ENCODE measurements at places on chromosomes 11 and 22.

DNA sequence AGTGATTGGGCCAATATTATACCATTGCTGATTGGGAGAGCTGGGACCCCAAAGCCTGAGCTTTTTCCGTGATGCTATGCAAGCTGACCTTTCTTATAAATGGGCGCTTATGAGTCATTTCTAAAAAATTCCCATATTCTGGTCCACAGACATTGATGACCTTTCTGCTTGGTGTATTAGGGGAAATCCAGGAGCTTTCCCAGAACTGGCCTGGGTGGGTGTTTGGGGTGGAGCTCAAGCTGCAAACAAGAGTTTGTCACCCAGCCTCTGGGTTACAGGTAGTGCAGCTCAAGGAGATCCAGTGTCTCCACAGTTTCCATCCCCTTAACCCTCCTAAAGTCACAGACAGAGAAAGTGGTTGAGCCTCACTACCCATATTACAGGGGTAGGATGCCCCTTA lies 67.7 kb downstream of the CCDC81 start:
- no peak for DNase-seq

- DNase-seq: no peak
These were observed 309.8 kb downstream of the CASP12 start for GRCh38 chr11:104588446-104588845.

DNA sequence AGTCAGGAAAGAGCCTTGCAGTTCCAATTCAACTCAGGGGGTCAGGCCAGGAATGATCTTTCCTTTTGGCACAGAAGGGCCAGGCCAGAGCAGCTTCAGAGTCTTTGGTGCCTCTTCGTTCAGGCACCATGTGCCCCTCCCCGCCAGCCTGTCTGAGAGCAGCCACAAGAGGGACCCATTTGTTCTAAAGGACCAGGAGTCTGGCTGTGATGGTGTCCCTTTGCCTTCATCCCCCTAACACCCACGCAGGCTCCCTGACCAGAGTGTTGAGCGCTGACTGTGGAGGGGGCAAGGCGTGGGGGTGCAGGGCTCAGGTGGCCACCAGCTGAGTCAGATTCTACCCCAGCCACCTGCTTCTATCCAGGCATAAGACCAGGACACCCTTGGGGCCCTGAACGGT lies 156.4 kb downstream of the TTC17 start:
- DNase-seq: no peak

DNA sequence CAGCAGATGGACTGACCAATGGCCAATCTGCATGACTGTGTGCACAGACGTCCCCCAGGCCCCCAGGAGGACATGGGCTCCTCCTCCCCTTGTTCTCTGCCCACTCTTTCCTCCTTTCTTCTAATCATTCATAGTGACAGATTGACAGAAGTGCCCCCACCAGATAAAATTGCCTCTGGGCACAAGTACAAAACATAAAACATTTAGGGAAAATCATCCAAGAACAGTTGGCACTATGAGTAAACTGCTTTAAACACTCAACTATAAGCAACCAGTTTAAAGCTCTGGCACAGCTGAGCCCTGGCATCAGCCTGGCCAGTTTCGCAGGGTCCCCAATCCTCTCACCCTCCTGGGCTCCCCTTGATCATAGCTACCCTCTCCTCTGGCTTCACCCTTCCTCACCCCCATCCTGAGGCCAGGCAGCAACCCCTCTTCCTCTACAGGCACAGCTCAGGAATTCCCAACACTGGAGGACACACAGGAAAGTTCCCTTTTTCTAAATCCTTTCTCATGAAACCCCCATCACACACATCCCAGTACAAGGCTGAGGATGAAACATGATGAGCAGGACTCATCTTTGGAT lies 232.9 kb downstream of the BUD13 start:
- DNase-seq: no peak

GRCh38 chr11:115758011-115758410 lies 253.8 kb upstream of the CADM1 start:
- no peak for DNase-seq

DNA sequence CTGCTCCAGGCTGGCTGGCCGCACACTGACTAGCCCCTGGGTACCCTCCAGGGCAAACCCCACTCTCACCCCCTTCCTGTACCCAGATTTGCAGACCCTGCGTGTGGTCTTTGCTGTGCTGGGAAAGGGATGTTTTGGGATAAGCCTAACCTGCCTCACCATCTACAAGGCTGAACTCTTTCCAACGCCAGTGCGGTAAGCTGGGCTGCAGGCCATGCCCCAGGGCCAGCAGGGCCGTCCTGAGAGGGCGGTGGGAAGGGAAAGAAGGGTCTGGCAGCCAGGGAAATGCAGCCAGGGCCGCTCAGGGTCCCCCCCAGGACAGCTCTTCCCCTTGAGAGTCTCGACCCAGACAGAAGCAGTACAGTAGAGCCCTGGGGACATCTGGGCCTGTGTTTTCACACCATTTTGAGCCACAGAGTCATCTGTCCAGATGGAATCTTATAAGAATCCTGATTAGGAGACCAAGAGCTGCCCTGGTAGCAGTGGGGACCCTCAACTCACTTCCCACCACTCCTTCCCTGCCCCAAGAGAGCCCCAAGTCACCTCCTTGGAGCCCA lies 22.4 kb upstream of the SLC22A12 start:
- DNase-seq: no peak

- DNase-seq: no peak
These were observed 26.8 kb upstream of the CREB3L1 start for GRCh38 chr11:46250745-46251052.
